ENCODE measurements at places on chromosomes 6 and 20. TPM values are rescaled to one million over a fixed set of nuclear protein-coding genes. Genes with fewer than 3 reads are reported as not detected.

Gene SCAND1
- total RNA-seq = 41.5 TPM

Gene MYMX
- not detected for total RNA-seq

Gene ERMARD
- 19.2 TPM for total RNA-seq

Gene TINAG
- not detected for total RNA-seq

Gene RHAG
- total RNA-seq = not detected

Gene SSTR4
- not detected for total RNA-seq

Gene UNC5CL
- 0.50 TPM for total RNA-seq

Gene TP53TG5
- total RNA-seq = not detected

Gene RNF182
- total RNA-seq = 0.33 TPM

Gene DSTN
- 398 TPM for total RNA-seq

Gene ZFP57
- total RNA-seq = 2.4 TPM

Gene GRM1
- total RNA-seq = not detected

Gene MCCD1
- not detected for total RNA-seq

Gene KIF3B
- total RNA-seq = 18.0 TPM

DNA sequence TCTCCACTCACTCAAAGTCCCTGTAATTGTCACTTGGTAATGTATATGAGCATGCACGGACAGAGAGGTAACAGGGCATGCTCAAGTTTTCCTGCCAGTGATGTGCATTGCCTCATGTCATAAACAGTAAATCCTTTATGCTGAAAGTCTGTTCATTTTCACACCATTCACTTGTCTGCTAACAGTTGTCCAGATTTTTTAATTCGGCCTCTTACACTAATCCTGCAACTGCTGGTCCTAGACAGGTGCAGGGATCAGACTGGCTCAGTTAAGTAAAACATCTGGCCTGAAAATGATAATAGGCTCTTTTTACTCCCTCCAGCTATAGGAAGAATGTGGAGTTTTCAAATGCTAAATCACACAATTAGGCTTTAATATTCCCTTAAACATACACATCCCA lies 185.4 kb upstream of the VGLL2 start:
- DNase-seq = no peak

- no peak for DNase-seq
These were observed 1.9 kb downstream of the RNF217 start for GRCh38 chr6:124963831-124964763.

DNA sequence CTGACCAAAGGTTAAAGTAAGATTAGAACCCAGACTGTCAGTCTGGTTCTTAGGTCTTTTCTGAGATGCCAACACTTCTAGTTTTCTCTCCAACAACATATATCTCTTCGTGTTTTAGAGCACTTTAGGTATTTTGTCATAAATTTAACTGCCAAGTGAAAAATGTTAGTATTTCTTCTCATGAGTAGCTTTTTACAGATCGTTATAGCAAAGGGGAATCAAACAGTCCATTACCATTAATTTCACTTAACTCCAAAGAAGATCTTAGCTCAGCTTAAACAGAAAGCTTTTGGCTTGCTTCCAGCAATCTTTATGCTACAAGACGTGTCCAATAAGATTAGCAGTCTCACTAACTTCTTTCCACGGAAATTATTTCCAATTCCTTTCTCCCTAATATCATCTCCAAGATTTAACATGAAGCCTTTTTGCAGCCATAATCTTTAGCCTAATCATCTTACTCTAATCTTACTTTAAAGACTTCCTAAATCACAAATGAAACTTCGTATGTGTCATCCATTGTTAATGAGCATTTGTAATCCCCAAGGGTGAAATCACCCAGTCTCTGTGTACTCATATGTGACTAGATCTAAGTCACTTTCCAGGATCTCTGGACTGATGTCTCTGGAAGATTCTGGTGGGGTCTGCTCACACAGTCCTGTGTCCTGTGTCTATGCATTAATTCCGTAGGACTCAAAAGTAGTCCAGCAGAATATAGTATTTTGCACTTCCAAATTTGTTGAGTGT lies 38.7 kb downstream of the MOXD1 start:
- no peak for DNase-seq

DNA sequence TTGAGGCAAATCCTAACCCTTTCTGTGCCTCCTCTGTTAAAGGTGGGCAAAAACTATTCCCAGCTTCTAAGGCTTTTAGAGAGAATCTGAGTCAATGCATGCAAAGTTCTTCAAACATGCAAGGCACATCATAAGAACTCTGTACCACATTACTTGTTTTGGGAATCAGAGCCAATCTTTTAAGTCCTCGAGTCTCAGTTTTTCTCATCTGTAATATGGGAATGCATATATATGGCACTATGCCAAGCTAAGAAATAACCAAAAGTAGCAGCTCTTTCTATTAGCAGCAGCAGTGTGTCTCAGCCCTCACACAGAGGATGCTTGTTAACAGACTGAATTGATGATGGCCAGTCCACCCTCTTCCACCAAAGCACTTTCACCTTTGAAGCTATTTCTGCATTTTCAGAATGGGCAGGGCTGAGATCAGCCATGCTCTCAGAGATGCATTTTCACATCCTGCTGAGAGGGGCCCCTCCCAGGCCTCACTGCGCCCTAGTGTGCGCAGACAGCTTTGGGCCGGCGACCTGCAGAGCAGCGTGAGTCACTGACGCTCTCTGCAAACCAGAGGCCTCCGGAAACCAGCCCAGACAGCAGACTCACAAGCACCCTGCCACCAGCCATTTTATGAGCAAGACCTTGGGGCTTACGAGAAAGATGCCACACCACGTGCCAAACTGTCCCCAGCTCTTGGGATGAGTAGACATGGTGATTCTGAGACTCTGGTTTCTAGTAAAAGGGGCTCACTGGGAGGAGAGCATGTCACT lies 138.0 kb downstream of the NFATC2 start:
- DNase-seq = no peak

DNA sequence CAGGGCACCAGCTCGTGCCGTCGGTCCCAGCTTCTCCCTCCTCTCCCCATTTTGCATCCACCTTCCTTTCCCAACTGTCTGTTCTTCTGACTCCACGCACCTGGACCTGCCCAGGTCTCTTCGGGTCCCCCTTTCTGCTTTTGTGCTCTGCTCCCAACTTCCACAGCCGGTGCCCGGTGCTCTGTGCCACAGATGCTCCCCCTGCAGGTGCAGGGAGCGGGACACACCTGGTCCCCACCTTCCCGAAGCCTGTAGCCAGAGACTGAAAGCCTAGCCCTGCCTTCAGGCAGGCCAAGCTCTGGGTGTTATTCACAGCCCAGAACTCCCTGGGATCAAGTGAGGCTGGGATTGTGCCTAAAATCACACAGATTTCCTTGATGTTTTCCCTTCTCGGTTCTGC lies 24.6 kb upstream of the BMP7 start:
- no peak for DNase-seq

DNA sequence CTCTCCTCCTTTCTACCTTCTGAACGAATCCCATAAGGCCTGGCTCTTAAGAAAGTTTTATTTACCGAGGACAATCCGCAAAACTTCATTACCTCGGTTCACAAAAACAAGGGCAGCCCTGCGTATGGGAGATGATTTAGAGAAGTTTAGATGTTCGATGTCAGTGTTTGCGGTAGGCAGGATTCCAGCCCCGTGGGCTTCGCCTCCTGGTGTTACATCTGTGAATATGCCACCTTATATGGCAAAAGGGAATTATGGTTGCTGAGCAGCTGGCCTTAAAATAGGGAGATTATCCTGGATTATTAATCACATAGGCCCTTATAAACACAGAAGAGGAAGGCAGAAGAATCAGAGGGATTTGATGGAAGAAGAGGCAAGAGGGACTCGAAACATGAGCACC lies 21.1 kb downstream of the BMP6 start:
- no peak for DNase-seq

DNA sequence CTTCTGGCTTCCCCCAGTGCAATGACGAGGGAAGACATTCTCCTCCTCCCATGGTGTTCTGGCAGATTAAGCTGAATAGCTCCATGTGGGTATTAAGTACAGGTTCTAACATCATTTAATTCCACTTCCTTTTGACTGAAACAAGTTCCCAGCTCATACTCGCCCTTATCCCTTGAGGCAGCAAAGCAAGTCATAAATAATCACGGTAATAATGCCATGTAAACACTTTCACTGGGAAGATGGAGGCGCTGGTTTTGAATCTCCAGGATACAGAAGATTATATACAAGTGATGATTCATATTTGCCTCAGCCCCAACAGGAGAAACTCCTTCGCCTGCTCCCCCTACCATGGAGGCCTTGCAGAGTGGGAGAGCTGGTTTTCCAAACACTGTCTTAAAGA lies 141.3 kb downstream of the PXDC1 start:
- DNase-seq = peak; percentile 76

GRCh38 chr6:87806635-87807034 lies 104.6 kb upstream of the AKIRIN2 start:
- no peak for DNase-seq

GRCh38 chr20:48406498-48406897 lies 421.3 kb downstream of the PREX1 start:
- DNase-seq = peak; percentile 5

DNA sequence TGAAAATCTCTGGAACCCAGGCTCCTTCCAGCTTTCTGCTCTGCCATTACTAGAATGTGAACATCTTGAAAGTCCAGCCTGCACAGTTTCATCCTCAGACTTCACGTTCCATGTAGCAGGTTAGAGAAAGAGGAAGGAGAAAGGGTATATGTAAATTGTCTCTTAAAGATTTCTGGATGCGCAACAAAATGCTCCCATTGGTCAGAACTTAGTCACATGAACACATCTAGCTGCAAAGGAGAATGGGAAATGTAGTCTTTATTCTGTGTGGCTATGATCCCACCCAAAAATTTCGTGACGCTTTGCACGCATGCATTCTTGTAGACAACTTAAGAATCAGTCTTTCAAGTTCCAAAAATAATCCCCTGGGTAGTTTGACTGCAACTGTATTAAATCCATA lies 46.4 kb upstream of the CHD6 start:
- no peak for DNase-seq

DNA sequence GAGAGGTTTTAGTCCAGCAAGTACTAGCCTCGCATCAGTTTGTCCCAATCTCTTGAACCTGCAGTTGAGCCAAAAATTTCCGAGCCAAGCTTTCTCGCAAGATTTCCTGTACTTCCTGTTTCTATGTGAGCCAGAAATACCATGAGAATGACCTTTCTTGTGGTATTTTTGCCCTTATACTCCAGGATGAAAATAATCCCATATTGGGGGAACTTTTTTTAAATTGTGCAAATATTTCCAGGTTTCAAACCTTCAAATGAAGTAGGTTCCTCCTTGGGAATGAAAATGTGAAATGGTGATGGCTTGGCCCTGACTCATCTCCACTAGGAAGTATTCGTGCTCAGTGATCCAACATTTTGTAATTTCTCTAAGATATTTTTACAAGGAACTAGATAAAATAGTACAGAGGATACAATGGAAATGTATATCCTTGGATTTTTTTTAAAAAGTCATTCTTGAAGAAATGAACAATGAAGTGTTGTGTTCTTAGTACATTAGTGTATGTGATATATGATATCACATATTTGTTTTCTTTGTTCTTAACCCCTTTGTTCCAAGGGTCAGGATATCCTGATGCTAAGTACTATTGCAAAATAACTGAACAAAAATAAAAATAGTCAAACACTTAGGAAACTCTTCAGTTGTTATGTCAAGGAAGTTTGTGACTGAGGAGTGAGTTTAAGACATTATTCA lies 184.0 kb downstream of the PDE7B start:
- DNase-seq = no peak

- DNase-seq = no peak
These were observed 2.6 kb downstream of the ZNFX1 start for GRCh38 chr20:49275216-49275615.

- DNase-seq = no peak
These were observed 7.8 kb downstream of the HCRTR2 start for GRCh38 chr6:55182016-55182650.

DNA sequence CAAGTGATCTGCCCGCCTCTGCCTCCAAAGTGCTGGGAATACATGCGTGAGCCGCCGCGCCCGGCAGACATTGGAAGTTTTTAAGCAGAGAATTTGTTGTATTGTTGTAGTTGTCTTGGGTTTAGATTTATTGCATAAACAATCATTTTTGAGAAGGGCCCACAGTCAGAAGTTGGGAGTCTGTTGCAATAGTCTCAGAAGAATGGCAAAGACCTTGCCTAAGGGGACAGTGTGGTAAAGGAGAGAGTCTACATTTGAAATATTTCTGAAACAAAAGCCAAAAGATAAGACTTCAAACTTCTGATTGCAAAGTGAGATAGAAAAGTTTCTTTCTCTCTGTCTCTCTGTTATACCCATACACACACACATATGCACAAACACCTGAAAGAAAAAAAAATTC lies 22.5 kb downstream of the HFE start:
- no peak for DNase-seq

GRCh38 chr20:47502271-47503239 lies 868 bp downstream of the NCOA3 start:
- DNase-seq = peak; percentile 50

GRCh38 chr6:39417440-39417839 lies 94.9 kb upstream of the KCNK16 start:
- DNase-seq = no peak

GRCh38 chr6:34462551-34462971 lies 3.3 kb upstream of the PACSIN1 start:
- DNase-seq = no peak

DNA sequence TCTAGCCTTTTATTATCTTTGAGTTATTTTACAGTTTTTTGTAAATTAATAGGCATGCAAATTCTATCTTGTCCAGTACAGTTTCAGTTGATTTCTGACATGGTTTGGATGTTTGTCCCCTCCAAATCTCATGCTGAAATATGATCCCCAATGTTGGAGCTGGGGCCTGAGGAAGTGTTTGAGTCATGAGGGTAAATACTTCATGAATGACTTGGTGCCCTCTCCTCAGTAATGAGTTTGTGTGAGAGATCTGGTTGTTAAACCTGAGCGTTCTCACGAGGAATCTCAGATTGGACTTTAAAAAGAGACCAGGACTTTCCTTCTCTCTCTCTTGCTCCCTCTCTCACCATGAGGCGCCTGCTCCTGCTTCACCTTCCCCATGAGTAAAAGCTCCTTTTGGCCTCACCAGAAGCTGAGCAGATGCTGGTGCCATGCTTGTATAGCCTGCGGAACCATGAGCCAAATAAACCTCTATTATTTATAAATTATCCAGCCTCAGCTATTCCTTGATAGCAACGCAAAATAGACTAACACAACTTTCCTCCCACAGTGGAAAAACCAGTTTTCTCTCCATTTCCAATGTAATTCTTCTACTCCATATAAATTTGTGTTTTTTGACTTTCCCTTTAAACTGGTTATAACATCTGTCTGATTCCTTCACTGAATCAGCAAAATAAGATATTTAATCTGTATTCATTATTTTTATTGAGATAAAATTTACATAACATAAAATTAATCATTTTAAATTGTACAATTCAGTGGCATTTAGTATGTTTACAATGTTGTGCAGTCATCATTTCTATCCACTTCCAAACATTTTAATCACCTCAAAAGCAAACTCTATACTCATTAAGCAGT lies 78.7 kb upstream of the PRSS16 start:
- DNase-seq = peak; percentile 73

DNA sequence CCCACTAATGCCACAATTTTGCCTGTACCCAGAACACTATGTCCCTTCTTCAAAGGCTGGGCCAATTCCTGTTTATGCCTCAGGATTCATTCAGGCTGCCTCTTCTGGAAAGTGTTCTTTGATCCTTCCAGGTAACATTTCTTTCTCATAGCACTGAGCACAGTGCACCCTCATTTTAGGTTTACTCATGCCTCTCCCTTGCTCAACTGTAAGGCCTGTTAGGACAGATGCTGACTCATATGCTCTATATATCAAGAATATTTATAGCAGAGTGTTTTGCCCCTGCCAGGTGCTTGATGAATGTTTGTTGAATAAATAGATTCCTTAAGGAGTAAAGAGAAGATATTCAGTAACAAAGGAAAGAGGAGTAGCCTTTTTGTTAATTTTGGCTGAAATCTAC lies 263.9 kb downstream of the PHF3 start:
- DNase-seq = peak; percentile 75

GRCh38 chr6:159687341-159687740 lies 5.7 kb downstream of the SOD2 start:
- no peak for DNase-seq

Data from mammary epithelial cell (primary cell).